ENCODE measurements at places on chromosomes 11 and 22.

DNA sequence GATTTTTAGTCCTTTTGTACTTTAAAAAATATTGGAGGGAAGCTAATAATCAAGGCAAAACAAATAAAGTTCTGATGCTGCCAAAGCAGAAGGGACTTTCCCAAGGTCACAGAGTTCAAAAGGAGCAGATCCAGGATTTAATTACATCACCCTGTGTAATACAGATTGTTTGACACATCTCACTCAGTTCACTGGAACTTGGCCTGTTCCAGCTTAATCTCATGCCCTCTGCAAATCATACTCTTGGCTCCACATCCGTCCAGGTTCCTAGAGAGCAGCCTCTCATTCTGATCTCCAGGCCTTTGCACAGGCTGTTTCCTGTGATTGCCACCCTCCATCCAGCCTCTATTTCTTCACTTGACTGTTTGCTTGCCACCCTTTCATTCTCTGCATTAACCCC, 151.7 kb downstream of the SPON1 start:
- DNase-seq = no peak

DNA sequence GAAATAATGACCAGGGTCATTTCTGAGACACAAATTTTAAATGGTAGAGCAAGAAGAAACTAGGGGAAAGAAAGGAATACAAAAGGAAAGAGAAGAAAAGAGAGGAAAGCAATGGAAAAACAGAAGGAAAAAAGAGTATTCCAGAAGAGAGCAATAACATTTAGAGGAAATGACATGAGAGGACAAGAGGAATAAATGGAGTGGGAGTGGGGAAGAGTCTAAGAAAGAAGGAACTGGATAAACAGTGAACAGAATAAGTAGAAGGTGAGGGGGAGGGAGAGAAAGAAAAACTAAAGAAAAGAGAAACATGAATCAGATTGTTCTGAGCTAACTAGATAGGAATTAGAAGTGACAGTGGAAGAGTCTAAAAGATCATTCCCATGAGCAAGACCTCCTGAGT, 28.4 kb downstream of the PRDM10 start:
- DNase-seq = no peak

DNA sequence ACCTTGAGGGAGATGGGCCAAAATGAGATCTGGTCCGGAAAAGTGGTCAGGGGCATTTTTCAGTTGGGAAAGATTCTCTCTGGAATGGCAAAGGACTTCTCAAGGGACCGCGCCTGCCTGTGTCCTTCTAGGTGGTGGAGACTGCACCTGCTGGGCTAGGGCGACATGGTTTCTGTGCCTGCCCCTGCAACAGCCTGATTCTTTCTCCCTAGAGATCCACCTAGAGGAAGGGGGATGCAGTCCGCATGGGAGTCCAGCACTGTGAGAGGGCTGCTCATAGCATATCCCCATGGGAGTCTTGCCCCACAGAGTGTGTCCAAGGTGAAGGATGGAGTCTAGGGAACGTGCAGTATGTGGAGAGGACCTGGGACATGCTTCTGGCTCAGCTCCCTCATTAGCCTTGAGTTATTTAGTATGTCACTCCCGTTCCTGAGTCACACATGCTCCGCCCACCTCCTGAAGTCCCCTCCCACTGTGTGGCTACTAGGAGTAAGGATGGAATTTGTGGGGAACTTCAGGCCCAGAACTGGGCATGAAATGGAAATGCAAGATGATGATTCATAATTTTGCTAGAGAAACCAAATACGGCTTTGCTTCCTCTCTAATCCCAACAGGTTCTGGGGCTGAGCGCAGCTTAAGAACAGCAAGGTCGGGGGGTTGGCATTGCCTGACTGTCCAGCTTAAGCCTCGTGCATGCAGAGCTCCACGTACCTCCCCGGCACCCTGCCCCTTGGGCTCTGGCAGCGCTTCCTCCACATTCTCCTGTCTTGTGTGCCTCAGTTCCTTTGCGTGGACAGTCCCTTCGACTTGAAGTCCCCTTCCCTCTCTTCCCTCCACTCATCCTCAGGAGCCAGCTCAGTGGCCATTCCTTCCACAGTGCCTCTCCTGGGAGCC, 35.0 kb downstream of the GRIK4 start:
- DNase-seq = peak; percentile 85

- no peak for DNase-seq
Measured at GRCh38 chr11:80629466-80629865, 1188.6 kb upstream of the TENM4 start.

- DNase-seq = no peak
Measured at GRCh38 chr22:38468443-38469305, 778 bp downstream of the KDELR3 start.

DNA sequence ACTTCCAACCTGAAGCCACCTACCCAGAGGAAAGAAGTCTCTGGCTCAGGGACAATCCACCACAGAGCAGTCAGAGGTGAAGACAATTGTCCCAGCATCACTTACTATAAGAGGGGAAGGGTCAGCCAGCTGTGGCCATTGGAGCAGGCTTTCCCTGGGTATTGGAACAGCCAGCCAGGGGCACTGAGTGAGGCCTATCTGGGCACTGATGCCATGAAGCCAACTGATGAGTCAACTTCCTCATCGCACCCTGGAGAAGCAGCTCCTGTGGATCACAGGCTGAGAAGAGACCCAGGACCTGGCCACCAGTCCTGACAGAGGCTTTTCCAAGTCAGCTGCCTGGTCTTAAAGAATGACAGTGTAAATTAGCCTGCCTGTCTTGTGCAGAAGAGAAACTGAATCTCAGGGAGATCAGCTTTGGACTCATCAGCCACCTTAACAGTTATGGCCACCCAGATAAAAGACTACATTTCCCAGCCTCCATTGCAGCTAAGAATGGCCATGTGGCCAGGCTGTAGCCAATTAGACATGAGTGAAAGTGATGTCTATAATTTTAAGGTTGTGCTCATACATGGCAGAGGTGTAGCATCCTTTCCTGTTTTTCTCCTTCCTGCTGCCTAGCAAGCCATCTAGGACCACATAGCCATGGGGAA, 19.0 kb downstream of the CHST1 start:
- DNase-seq = peak; percentile 53

DNA sequence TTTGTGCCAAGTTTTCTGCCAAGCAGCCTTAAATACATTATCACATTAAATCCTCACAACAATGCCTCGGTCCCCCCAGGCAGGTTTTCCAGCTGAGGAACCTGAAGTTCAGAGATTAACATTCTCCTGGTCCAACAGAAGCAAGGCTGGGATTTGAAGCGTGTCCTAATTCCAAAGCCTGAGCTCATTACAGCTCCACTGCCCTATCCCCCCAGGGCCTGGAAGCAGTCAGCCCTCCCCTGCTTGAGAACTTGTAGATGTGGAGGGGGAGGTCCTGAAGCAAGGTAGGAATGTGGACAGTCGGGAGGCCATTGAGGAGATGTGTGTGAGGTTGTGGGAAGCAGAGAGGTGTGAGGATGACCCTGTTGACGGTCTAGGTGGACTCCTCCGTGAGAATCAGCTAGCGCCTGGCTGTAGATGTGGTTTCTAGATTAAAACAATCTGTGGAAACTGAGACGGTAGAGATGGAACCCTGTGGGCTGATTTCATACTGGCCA, 8.1 kb downstream of the GRAMD1B start:
- DNase-seq = no peak

DNA sequence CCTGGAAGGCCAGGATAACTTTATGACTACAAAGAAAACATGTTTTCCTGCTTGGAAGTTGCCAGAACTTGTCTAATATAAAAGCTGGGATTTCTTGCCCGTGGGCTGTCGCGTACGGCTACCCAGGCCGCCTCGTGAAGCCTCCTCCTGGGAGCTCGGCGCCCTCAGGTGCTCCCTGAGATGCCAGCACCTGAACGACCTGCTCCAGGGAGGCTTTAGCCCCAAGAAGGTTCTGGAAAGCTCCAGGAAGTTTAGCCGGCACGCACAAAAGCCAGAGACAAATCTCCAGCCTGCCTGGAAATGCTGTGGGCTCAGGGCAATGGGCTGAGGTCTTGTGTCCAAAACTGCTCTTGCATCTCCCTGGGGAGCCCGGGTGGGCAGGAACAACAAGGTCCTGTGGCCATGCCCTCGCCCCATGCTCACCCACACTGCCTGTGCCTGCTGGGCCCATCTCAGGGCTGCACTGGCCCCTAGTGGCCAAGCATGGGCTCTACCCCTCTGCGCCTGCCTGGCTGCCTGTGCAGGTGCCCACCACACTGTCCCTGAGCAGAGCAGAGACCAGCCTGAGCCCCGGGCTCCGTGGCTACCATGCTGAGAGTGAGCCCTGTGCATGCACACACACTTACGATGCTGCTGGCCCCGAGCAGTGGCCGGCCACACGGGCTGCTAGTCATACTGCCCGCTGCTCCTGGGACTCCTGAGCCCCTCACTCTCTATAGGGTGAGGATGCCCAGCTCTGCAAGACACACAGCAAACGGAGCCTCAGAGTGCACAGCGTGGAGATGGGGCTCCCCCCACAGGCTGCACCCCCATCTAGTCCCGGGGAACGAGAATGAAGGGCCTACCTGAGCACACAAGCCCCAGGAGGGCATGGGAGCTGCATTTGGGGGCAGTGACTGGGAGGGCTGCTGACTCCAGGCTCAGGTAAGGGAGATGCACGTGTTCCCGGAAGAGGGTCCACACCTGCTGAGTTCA, 4.9 kb upstream of the CELSR1 start:
- DNase-seq = peak; percentile 38

- no peak for DNase-seq
Measured at GRCh38 chr11:15852179-15852578, 504.2 kb downstream of the SOX6 start.

GRCh38 chr22:26066534-26066933, 102.7 kb upstream of the SEZ6L start:
- no peak for DNase-seq

DNA sequence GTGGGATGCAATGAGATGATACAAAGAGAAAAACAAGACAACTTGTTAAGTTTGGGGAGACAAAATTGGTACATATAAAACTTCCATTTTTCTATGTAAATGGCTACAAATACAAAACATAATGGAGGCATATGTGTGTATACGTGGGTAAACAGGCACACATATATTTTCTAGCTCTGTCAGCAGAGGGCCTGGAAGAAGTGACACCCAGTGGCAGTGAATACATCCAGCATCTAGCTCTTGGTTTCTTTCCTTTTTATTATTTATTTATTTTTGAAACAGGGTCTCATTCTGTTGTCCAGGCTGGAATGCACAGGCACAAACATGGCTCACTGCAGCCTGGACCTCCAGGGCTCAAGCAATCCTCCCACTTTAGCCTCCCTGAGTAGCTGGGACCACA, 5.0 kb upstream of the RASL10A start:
- DNase-seq = no peak

- no peak for DNase-seq
Measured at GRCh38 chr11:8202516-8203413, 33.9 kb upstream of the RIC3 start.

DNA sequence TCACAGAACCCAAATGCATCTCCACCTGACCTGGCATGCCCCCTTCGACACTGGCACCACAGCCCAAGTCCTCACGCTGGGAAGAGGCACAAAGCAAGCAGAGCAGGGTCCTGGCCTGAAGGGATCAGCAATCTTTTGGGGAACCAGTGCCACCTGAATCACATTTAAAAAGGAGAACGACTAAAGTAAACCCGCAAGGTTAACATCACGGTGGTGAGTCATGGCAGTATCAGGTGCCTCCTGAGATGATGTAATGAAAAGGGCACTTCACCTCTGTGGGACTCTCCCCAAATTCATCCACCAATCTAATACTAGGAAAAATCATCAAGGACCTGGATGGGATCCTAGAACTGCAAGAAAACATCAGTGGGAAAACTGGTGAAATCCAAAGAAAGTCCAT, 44.9 kb downstream of the PACSIN2 start:
- DNase-seq = peak; percentile 16

DNA sequence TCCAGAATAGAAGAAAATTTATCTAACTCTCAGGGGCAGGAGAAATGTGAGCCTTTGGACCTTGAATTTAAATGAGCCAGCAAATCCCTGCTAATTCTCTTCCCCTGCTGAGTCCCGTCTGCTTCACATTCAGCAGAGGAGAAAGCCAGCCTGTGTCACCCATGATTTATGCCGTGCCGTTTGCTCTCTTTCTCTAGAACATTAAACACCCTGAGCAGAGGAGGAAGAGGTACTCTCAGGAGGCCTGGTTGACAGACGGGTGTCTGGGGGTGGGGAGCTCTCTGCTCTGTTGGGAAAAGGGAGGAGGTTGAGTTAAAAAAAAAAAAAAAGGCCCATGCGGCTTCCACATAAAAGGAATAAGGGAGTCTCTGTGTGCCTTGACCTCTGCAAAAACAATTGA, 11.3 kb upstream of the MTMR3 start:
- DNase-seq = no peak

DNA sequence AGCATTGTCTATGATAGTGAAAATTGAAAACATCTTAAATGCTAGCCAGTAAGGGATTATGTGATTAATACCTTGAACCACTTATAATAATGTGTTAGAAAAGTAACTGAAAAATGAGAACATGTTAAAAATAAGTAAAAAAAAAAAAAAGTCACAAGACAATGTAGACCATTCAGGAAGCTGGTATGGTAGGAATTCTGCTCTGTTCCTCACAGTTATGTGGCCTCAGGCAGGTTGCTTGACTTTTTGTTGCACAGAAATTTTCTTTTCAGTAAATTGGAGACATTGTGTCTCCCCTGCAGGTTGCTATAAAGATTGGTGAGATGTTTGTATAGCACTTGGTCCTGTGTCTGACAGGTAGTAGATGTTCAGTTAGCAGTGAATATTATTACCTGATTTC, 17.3 kb upstream of the PLET1 start:
- no peak for DNase-seq

DNA sequence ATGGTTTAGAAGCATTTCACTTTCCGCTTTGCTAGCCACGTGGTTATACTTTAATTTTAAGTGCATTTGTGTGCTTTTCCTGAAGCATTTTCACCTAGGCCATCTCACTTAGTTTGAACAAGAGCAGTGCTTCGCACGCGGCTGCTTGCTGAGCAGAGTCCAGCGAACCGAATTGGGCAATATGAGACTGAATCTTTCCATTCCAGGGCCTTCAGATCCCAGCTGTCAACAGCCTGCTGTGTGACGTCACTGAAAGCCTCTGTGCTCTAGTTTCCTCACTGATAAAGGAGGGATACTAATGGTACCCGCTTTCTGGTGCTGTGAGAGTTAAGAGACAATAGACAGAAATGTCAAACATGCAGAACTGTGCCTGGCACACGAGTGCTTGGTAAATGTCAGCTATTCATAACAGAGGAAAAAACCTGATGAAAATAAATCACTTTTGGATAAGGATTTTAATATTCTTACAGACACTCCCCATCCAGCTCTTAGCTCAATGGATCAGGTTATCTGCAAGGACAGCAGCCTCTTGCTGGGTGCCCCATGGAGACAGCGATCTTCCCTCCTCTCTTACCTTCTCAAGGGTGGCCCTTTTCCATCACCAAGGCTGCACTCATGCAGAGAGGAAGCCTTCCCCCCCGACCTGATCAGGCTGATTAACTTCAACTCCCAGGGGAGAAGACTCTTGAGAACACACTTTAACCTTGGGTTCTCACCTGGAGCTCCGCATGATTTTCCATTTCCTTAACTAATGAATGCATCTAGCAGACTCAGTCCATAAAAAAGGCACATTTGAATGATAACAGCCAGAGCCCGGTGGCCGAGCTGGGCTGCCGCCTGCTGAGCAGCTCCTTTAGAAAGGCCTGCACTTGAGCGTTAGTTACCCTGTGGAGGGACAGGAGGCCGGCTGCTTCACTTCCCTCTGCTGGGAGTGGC, 3.5 kb upstream of the GLB1L3 start:
- DNase-seq = no peak

- DNase-seq = no peak
Measured at GRCh38 chr22:45329530-45329936, 19.8 kb downstream of the FAM118A start.
